ENCODE measurements at places on chromosomes 7 and 10.

DNA sequence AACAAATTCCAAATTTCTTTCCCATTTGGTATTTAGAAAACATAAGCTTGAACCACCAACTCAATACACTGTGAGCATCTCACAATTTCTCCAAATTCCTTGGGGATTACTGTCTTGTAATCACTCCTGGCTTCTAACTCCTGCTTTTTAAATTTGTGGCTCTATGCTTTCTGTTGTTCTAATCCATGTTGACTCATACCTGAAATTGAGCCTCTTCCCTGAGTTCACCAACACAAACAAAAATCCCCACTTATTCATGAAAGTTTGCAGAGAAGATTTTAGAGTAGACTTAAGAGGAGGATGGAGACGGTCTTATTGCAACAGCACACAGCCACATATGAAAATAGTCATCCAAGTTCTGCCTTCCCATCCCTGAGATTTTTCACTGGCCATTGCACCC is 252.5 kb downstream of the PTEN start:
- no peak for DNase-seq

DNA sequence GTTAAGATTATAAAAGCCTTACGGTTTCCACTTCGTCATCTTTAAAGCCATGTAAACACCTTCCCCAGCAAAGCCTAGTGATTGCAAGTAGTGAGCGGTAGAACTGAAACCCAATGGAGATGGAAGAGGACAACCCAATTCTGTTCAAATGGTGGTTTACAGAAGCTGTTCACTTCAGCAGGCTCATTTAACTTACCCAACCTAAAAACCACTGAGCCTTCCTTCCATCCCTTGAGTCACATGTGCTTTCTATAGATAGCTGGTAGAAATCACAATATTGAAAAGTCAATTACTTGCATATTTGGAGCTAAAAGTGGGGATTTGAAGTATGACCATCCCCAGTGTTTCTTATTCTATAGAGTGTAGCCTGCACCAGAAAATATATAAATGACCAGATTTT is 667.7 kb downstream of the SUGCT start:
- DNase-seq = no peak

- no peak for DNase-seq
Observed at GRCh38 chr7:136890399-136890798, 21.9 kb downstream of the CHRM2 start.

DNA sequence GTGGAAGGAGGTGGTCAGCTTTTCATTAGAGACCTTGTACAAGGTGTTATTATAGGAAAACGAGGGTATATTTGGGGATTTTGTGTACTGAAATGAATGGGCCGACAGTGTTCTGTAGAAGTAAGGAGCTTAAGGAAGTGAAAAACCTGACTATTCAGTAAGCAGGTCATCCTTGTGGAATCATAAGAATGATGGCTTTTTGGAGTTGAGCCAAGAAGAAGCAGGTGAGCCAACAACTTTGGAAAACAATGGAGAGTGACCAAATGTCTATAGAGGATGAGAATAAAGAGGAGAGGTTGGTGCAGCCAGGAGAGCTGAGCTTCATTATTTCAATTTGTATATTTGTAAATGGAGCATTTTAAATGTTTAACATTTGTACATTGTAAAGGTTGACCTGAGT is 595.7 kb downstream of the CCSER2 start:
- no peak for DNase-seq
